ENCODE measurements at places on chromosomes 5 and 9. TPM values are rescaled to one million over a fixed set of nuclear protein-coding genes. Genes with fewer than 3 reads are reported as not detected.

Gene FOXD4
- total RNA-seq: 0.27 TPM

Gene ACTBL2
- total RNA-seq: not detected

Gene IER5L
- 5.5 TPM for total RNA-seq

Gene SPATA6L
- 1.8 TPM for total RNA-seq

Gene HAVCR2
- 0.07 TPM for total RNA-seq

Gene TIMD4
- total RNA-seq: not detected

Gene PCDHB10
- 0.22 TPM for total RNA-seq

Gene ADAMTS12
- total RNA-seq: 0.27 TPM

Gene ZNF622
- total RNA-seq: 33.0 TPM

Gene TSLP
- total RNA-seq: 0.53 TPM

Gene SLC25A2
- total RNA-seq: 0.27 TPM

Gene PCA3
- total RNA-seq: 2.2 TPM

Gene CARTPT
- not detected for total RNA-seq

Gene RPP25L
- 13.6 TPM for total RNA-seq

Gene TAF11L10
- not detected for total RNA-seq

Gene SLC36A2
- total RNA-seq: not detected

Gene IL5
- total RNA-seq: not detected

Gene PRRX2
- not detected for total RNA-seq

Gene RNF224
- total RNA-seq: not detected

Gene TRIM36
- 0.43 TPM for total RNA-seq

Gene SPINK13
- total RNA-seq: not detected

Gene SOHLH1
- not detected for total RNA-seq

Gene KCTD16
- total RNA-seq: 0.27 TPM

Gene HMCN2
- total RNA-seq: 0.07 TPM

Gene ZBED3
- total RNA-seq: 4.7 TPM

Gene KIF12
- 0.22 TPM for total RNA-seq

Gene FCN2
- total RNA-seq: not detected

Gene PLPP1
- total RNA-seq: 24.9 TPM

Gene ENTR1
- 42.8 TPM for total RNA-seq

Gene TMC1
- 2.2 TPM for total RNA-seq

Gene FTMT
- total RNA-seq: not detected

All from thoracic aorta endothelial cell (primary cell).